ENCODE measurements at places on chromosomes 1 and 21.

- peak; percentile 48 for DNase-seq
Measured at GRCh38 chr21:36747815-36748383, 49.0 kb downstream of the SIM2 start.

DNA sequence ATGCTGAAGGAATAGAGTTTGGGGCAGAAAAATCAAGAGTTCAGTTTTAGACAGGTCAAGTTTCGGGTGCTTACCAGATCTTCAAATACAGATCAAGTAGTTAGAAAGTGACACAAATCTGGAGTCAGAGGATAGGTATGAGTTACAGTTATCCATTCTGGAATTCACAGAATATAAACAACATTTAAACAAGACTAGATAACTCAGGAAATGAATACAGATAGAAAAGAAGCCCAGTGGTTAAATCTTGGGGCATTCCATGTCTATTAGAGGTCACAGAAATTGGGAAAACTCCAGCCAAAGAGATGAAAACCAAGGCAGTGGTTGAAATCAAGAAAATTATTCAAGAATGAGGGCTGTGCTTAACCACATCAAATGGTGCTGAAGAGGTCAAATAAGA is 187.0 kb upstream of the HP1BP3 start:
- DNase-seq = peak; percentile 62

DNA sequence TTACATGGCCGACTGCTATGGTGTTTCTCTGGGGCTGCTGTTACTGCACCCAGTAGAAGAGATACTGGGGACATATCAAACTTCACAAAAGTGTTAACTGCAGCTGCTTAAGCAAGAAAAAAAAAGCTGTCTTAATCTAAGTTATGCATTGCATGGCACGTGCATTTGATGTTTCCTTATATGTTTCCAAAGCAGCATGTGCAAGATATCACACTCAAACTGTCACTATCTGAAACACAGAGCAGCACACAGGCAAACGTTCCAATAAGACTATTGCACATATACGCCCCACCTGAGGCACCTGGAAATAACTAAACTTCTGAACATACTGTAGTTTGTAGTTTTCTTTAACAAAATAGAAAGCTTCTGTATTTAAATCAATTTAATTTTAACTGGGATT is 671.4 kb upstream of the ADGRL2 start:
- DNase-seq = no peak

- no peak for DNase-seq
Measured at GRCh38 chr1:209537336-209538114, 46.0 kb upstream of the CAMK1G start.

- no peak for DNase-seq
Measured at GRCh38 chr1:111864862-111865261, 109.2 kb downstream of the DDX20 start.

DNA sequence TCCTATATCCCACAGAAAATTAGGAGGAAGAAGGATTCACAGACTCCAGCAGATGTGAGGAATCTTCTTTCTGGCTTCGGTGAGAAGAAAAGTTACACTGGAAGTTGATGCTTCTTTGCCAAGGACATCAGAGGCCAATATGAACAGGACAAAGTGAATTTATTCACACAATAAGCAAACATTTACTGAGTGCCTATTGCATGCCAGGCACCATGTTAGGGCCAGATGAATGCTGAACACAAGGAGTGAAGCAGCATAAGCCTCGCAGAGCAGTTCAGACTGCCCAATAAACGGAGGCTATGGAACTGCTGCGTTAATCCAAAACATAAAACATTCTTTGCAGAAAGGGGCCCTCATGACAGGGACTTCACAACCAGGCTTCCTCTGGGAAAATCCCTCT is 114.6 kb downstream of the LMX1A start:
- DNase-seq = no peak

GRCh38 chr1:185574139-185574875 is 159.9 kb upstream of the HMCN1 start:
- DNase-seq = peak; percentile 53

DNA sequence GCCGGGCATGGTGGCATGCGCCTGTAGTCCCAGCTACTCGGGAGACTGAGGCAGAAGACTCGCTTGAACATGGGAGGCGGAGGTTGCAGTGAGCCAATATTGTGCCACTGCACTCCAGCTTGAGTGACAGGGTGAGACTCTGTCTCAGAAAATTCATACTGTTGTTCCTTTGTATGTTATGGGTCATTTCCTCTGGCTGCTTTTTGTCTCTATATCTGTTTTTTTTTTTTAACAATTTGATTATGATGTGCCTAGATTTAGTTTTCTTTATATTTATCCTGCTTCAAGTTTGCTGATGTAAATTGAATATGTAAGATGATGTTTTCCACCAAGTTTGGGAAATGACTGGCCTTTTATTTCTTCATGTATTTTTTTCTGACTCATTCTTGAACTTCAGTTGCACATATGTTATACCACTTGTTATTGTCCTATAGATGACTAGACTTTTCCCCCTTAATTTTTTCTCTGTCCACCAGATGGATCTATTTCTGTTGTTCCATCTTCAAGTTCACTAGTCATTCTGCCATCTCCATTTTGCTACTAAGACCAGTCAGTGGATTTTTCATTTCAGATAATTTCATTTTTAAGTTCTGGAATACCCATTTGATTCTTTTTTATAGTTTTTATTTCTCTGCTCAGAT is 173.5 kb downstream of the GALNT2 start:
- DNase-seq = no peak

- peak; percentile 62 for DNase-seq
Measured at GRCh38 chr1:33443080-33443704, 12.3 kb upstream of the PHC2 start.

DNA sequence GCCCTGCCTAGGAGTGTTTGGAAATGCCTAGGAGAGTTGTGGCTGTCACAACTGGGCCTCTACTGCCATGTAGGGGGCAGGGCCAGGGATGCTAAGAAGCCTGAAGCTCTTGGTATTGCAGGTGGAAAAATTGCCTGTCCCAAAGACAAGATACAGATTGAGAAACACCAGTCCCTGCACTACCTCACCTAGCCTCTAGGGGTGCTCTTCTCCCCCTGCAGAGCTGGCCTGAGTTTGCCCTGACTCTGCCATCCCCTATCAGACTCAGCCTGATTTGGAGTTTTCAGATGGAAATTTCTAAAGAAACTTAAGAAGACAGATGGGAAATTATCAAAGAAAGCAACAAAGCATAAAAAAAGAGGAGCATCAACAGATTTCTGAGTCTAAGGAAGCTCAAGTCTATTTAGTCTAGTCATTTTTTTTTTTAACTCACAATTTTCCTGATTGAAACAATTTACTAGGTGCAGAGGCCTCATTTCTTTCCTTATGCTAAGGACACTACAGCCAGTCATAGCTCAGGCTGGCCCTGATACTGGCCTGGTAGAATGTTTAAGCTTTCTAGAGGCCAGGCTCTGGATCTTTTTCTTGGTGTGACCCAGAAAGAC is 61.4 kb upstream of the LRRN2 start:
- DNase-seq = peak; percentile 24

Data from fibroblast of skin of abdomen (primary cell).